Stimulated activated CD8-positive, alpha-beta memory T cell treated with anti-CD3 and anti-CD28 coated beads, Interleukin-7, amount 100 ng/mL, for 1 hour (primary cell): ENCODE measurements at places on chromosomes 12 and 14.

GRCh38 chr14:67514203-67514607, 18.9 kb upstream of the PLEKHH1 start:
- DNase-seq = no peak

DNA sequence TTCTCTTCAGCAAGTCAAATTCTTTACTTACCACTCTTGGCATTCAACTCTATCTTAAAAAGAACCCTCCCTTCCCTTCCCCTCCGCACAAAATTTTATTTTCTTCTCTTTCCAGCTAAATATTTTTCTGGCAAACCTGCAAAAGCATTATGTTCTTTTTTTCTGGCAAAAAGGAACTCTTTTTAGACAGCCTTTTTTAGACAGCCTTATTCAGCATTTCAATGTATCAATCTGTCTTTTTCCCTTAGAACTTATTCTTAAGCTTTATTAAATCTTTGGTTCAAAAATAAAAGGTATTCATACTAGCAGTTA, 50.5 kb downstream of the SPTLC2 start:
- no peak for DNase-seq

- no peak for DNase-seq
These were observed 190.4 kb downstream of the NTF3 start for GRCh38 chr12:5622280-5622679.

DNA sequence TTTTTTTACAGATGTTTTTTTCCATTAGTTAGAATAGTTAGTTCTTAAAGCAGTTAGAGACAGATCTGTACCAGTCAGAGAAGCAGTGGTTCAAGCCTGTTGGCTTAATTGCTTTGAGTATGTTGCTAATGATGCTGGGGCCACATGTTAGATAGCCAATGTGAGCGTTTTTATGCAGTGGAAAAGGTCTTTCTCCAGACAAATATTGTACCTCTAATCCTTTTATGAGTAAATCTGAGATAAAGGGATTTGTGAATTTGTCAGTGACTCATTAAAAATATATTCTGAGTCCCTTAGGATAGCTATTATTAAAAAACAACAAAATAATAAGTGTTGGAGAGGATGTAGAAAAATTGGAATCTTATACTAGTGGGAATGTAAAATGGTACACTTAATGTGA, 154.2 kb downstream of the MSRB3 start:
- DNase-seq = no peak

DNA sequence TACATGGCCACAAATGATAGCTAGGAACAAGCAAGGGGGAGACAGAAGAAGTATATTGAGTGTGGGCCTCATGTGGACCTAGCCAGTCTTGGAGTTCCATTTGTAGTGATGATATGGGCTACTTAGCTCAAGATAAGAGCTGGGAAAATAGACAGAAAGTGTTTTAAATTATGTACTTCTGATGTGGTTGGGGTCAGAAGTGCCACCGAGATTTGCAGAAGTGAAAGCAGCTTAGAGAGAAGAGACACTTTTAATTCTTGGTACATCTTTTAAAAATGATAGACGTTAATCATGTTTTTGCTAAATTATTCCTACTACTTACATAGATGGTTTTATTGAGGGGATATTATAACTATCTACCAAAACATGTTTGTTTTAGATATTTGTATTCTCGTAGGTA, 198.3 kb upstream of the PDZRN4 start:
- no peak for DNase-seq

DNA sequence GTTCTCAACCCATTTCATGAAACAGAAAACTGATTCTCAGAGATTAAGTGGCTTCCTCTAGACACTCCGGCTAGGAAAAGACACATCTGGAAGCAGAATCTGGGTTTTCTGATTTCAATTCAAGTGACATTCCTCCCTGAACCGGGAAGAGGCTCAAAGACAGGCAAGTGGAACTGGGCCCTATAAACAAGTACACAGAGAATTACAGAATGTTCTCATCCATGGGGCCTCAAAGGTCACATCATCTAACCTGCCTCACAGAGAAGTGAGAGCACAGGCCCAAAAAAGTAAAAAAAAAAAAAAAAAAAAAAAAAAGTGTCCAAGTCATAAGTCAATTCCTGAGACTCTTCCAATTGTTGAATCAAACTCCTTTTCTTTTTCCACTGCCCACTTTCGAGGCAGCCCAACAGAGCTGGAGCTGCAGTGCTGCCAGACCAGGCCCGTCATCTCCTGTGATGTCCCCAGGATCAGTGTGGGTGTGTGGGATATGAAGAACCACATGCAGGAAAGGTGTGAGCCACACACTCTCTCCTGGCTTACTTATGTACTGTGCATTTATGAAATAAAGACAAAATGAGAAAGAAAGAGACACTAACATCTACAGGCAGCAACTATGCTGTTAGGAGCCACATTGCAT, 2.8 kb upstream of the KRT1 start:
- DNase-seq = no peak
